ENCODE measurements at places on chromosomes 16 and 17. TPM values are rescaled to one million over a fixed set of nuclear protein-coding genes. Genes with fewer than 3 reads are reported as not detected.

GRCh38 chr17:828761-829160 lies 46.6 kb downstream of the MRM3 start:
- peaks cover 9% of the 10 kb centered on the region for H3K36me3 ChIP-seq
- no peak overlapping the region for H3K27ac ChIP-seq
- H3K4me3 ChIP-seq, result no peak overlapping the region
- no peaks in the 10 kb centered on the region for H3K27me3 ChIP-seq

- DNase-seq, result no peak
- peaks cover 17% of the 10 kb centered on the region for H3K36me3 ChIP-seq
- no peak overlapping the region for H3K27ac ChIP-seq
- no peak overlapping the region for H3K4me3 ChIP-seq
- no peaks in the 10 kb centered on the region for H3K4me1 ChIP-seq
These were observed 58.7 kb downstream of the TANC2 start for GRCh38 chr17:63024716-63025115.

DNA sequence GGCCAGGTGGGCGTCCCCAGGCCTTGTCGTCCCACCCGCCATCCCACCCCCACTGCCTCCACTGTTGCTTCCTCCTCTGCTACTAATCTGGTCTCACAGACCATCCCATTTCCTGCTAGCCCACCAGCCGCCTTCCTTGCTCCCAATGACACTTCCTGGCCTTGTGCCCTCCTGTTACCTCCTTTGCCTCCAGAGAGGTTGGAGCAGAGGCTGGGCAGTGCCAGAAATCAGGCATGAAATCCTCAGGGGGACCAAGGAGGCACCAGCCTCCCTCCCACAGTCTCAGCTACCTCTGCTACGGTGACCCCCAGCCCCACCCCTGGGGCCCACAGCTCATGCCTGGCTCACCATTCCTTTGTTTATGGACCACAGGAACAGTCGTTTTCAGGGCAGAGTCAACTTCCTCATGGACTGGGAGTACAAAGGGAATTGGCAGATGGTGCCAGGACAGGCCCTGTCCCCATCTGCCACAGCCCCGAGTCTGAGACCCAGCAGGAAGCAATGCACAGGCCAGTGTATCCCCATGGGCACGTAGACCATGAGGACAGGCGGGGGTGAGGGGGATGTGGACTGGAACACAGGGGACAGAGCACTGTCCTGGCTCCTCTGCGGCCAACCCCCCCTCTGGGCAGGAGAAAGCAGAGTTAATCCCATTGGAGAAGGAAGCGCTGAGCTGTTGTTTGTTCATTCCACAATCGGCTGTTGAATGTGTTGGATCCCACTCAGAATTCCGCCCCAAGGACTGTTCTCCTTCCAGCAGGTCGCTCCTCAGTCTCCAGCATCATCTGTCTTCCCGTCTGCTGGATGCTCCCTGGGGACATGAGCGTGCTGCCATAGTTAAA lies 2.2 kb upstream of the CDH5 start:
- no peaks in the 10 kb centered on the region for H3K27me3 ChIP-seq
- no peak for DNase-seq

Gene KRTAP17-1
- not detected for total RNA-seq

- no peak for DNase-seq
- H3K27me3 ChIP-seq, result no peaks in the 10 kb centered on the region
- H3K4me3 ChIP-seq, result no peak overlapping the region
- H3K36me3 ChIP-seq, result no peaks in the 10 kb centered on the region
- H3K4me1 ChIP-seq, result peaks cover 9% of the 10 kb centered on the region
These were observed 29.9 kb downstream of the ABCC12 start for GRCh38 chr16:48125888-48126287.

DNA sequence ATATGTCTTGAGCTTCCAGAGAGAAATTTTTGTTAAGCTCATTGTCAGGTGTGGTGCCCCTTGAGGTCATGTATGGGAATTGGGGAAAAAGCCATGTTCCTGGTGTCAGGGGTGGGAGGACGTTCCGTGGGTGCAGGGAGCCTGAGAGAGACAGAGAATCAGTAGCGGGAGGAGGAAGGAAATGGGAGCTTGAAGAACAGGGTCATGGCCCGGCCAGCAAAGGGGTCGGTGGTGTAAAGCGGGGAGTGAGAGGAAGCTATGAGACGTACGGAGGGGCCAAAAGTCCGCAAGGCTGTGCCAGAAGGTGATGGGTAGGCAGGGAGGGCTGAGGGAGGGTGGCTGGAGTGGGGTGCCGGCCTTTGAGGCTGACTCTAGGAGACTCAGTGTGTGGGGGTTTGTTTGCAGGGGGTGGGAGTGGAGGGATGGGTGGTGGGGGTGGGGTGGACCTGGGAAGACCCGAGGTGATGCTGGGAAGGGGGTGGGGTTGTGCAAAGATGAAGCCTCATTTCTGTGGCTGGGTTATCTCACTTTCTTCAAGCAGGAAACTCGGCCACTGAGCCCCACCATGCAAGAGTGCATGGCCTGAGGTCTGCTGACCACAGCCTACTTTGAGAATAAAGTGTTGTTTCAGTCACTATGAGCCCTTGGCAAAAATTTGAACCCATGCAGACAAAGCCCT lies 63.6 kb downstream of the PLCG2 start:
- H3K36me3 ChIP-seq, result no peaks in the 10 kb centered on the region
- no peak overlapping the region for H3K27ac ChIP-seq
- peaks cover 6% of the 10 kb centered on the region for H3K4me1 ChIP-seq
- no peak for DNase-seq
- no peak overlapping the region for H3K4me3 ChIP-seq

DNA sequence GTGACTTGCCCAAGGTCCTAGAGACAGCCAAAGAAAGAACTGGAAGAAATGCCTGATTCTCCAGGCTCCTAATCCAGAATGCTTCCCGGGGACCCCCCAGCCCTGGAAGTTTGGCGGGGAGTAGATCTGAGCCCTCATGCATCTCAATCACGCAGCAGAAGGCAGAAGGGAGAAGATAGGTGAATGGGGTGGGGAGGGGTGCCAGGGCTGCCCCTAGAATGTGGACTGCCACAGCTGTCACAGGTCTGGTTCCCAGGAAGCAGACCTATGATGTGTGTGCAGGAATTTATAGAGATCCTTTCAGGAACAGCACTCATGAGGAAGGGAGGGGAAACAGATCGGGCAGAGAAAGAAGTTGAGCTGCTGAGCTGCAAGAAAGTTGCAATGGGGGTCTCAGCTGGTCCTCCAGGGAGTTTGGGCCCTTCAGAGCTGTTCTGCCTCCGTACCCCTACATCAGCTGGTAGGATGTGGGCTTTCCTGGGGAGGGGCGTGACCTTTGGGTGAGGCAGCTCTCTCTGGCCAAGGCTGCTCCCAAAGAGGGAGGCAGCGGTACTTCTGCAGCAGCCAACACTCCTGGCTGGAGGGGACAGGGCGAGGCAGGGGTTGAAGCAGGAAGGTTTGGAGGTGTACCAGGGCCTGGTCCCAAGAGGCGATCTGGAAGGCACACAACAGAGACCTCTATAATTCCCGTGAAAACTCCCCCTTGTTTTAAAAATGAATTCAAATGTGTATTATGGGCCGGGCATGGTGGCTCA lies 43.4 kb downstream of the DNAH9 start:
- H3K27ac ChIP-seq, result no peak overlapping the region
- no peak for DNase-seq
- peaks cover 14% of the 10 kb centered on the region for H3K36me3 ChIP-seq
- no peak overlapping the region for H3K4me3 ChIP-seq
- H3K4me1 ChIP-seq, result no peaks in the 10 kb centered on the region
- peaks cover 5% of the 10 kb centered on the region for H3K27me3 ChIP-seq

Gene DPEP2
- total RNA-seq, result not detected

- H3K27me3 ChIP-seq, result no peaks in the 10 kb centered on the region
- H3K4me1 ChIP-seq, result peaks cover 3% of the 10 kb centered on the region
- DNase-seq, result no peak
- H3K27ac ChIP-seq, result no peak overlapping the region
These were observed 59.6 kb upstream of the MTMR4 start for GRCh38 chr17:58574025-58574424.

Gene TBC1D3D
- total RNA-seq, result 0.44 TPM

GRCh38 chr16:23014592-23014991 lies 134.7 kb downstream of the USP31 start:
- no peaks in the 10 kb centered on the region for H3K27me3 ChIP-seq
- H3K4me3 ChIP-seq, result no peak overlapping the region
- H3K36me3 ChIP-seq, result no peaks in the 10 kb centered on the region
- no peak overlapping the region for H3K27ac ChIP-seq

- H3K27ac ChIP-seq, result no peak overlapping the region
- H3K4me1 ChIP-seq, result peaks cover 5% of the 10 kb centered on the region
- peak; percentile 82 for DNase-seq
- no peak overlapping the region for H3K4me3 ChIP-seq
- peaks cover 65% of the 10 kb centered on the region for H3K27me3 ChIP-seq
These were observed 36.0 kb downstream of the OSBPL7 start for GRCh38 chr17:47785538-47786123.

Measured in WTC11 (cell line).